ENCODE measurements at places on chromosomes 4 and X.

DNA sequence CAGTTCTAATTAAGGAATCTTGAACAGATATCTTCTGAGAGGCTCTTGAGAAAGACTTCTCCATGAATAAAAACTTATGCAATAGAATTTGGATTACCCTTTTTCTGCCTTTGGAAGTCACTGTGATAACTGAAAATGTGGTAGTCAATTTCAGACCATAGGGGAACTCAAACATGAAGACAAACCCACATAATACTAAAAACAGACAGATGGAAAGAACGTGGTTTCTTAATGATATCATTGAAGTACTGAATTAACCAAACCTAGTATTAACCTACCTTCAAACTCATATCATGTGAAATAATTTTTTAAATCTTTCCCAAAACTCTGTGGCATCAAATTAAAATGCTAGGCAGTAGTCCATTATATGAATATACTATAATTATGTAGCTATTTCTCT lies 153.5 kb downstream of the CAMK2D start:
- no peak for DNase-seq
- H3K27ac ChIP-seq, result no peak overlapping the region
- H3K4me3 ChIP-seq, result no peak overlapping the region
- no peaks in the 10 kb centered on the region for H3K27me3 ChIP-seq

DNA sequence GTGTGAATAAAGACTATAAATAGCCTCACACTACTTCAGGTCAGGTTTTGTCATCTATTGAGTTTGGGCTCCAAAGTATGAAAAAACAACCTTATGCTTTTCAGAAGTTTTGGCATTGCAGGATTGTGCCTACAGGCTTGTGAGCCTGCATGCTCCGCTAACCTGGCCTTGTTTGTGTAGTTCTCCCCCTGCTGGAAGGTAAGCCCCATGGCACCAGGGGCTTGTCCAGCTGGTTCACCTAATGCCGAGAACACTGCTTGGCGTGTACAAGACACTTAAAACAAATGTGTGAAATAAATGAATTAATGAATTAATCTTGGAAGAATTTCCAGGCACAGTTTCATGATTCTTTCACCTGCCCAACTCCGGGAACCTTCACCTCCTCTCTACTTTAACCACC lies 1.8 kb upstream of the HSD17B10 start:
- peak; percentile 75 for DNase-seq
- peaks cover 42% of the 10 kb centered on the region for H3K4me1 ChIP-seq
- peaks cover 23% of the 10 kb centered on the region for H3K27me3 ChIP-seq
- peak overlapping the region; percentile 38 for H3K4me3 ChIP-seq
- no peaks in the 10 kb centered on the region for H3K36me3 ChIP-seq
- H3K27ac ChIP-seq, result no peak overlapping the region

DNA sequence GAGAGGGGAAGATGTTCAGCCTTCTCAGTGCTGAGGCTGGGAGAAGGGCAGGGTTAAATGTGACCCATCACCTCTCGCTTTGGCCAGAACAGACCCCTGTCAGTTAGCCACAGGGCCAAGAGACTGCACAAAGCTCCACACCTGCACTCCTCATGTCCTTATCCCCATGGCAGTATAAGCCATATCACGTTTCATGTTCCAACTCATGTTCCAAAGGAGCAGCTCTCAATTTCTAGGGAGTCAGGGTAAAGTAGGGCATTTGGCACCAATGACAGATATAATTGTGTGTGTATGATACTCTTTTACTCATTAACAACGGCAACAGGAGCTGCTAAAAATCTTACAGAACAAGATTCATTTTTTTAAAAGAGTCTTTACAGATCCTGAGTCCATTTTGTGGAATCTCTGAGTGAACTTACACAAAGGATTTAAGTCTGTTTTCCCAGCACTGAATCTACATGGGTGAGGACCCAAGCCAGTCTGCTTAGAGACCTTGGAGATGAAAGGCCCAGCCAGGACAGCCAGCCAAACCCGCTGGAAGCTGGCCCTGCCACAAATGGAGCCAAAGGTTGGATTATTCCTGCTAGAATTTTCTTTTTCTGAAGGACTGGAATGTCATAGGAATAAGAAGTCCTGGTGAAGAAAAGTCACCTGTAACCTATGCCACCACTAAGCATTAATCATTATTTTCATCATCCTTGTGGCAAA lies 129.1 kb upstream of the SMAD1 start:
- no peak overlapping the region for H3K4me3 ChIP-seq
- DNase-seq, result no peak
- H3K27ac ChIP-seq, result no peak overlapping the region
- no peaks in the 10 kb centered on the region for H3K36me3 ChIP-seq

- H3K4me3 ChIP-seq, result no peak overlapping the region
- no peak for DNase-seq
- no peak overlapping the region for H3K27ac ChIP-seq
- H3K36me3 ChIP-seq, result no peaks in the 10 kb centered on the region
These were observed 1829.0 kb upstream of the PCDH7 start for GRCh38 chr4:28890949-28891775.

- no peak overlapping the region for H3K27ac ChIP-seq
- DNase-seq, result no peak
- no peak overlapping the region for H3K4me3 ChIP-seq
- H3K36me3 ChIP-seq, result no peaks in the 10 kb centered on the region
These were observed 226.0 kb upstream of the PPP1R2C start for GRCh38 chrX:43003939-43004338.

GRCh38 chrX:119288890-119289393 lies 52.9 kb downstream of the PGRMC1 start:
- no peaks in the 10 kb centered on the region for H3K4me1 ChIP-seq
- H3K27me3 ChIP-seq, result peaks cover 24% of the 10 kb centered on the region
- no peaks in the 10 kb centered on the region for H3K36me3 ChIP-seq
- DNase-seq, result no peak

GRCh38 chr4:67327245-67328017 lies 217.9 kb downstream of the CENPC start:
- no peak overlapping the region for H3K4me3 ChIP-seq
- H3K36me3 ChIP-seq, result no peaks in the 10 kb centered on the region
- DNase-seq, result no peak
- peaks cover 7% of the 10 kb centered on the region for H3K4me1 ChIP-seq
- peaks cover 6% of the 10 kb centered on the region for H3K27me3 ChIP-seq

DNA sequence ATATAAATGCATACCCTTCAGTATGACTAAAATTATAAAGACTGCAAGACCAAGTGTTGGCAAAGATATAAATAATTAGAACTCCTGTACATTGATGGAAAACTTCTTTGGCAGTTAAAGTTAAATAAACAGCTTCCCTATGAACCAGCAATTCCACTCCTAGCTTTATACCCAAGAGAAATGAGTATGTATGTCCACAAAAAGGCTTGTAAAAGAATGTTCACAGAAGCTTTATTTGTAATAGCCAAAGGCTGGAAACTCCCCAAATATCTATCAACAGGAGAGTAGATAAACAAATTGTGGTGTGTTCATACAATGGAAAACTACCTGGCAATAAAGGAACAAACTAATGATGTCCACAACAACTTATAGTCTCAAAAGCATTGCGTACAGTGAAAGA lies 184.8 kb downstream of the AMELX start:
- no peak for DNase-seq
- H3K27me3 ChIP-seq, result no peaks in the 10 kb centered on the region
- no peak overlapping the region for H3K4me3 ChIP-seq
- H3K36me3 ChIP-seq, result no peaks in the 10 kb centered on the region
- H3K27ac ChIP-seq, result no peak overlapping the region
- H3K4me1 ChIP-seq, result no peaks in the 10 kb centered on the region

- H3K4me3 ChIP-seq, result no peak overlapping the region
- no peak overlapping the region for H3K27ac ChIP-seq
- H3K27me3 ChIP-seq, result no peaks in the 10 kb centered on the region
- no peak for DNase-seq
- H3K36me3 ChIP-seq, result no peaks in the 10 kb centered on the region
These were observed 255.6 kb downstream of the NDST4 start for GRCh38 chr4:114857831-114858230.

- H3K4me1 ChIP-seq, result peaks cover 6% of the 10 kb centered on the region
- H3K4me3 ChIP-seq, result no peak overlapping the region
- no peak overlapping the region for H3K27ac ChIP-seq
These were observed 45.5 kb upstream of the PHEX start for GRCh38 chrX:21986596-21986995.

- no peak within 1 kb of the TSS for H3K27ac ChIP-seq
- peak within 1 kb of the TSS; percentile 80 for H3K4me3 ChIP-seq
- no peak for DNase-seq
- H3K27me3 ChIP-seq, result no peaks in the 10 kb centered on the region
These were observed at the start of gene FLNA for GRCh38 chrX:154374313-154375155. FLNA (minus strand) TSS chrX:154374634; CDS start chrX:154371245, 3,389 bp downstream.

- peak overlapping the region; percentile 93 for H3K27ac ChIP-seq
- no peak for DNase-seq
- H3K4me3 ChIP-seq, result peak overlapping the region; percentile 94
- H3K4me1 ChIP-seq, result peaks cover 30% of the 10 kb centered on the region
These were observed 672 bp downstream of the PGM2 start for GRCh38 chr4:37827030-37827685.

Measured in natural killer cell treated with Interleukin-12 subunit alpha and Interleukin-12 subunit beta and Interleukin-15 and Interleukin-18, amount 100 ng/mL, for 72 hours (primary cell).